Tibial nerve (tissue), 4 donors: ENCODE measurements at places on chromosomes 7 and 10. TPM values are rescaled to one million over a fixed set of nuclear protein-coding genes. Genes with fewer than 3 reads are reported as not detected.

Gene EGR2
- total RNA-seq: 26.2 TPM

GRCh38 chr7:66099232-66099550 lies 15.5 kb upstream of the CRCP start:
- H3K27ac ChIP-seq: no peak overlapping the region
- DNase-seq: no peak
- H3K27me3 ChIP-seq: no peaks in the 10 kb centered on the region
- no peaks in the 10 kb centered on the region for H3K4me1 ChIP-seq
- peak overlapping the region; percentile 56 for H3K4me3 ChIP-seq
- no peaks in the 10 kb centered on the region for H3K36me3 ChIP-seq

DNA sequence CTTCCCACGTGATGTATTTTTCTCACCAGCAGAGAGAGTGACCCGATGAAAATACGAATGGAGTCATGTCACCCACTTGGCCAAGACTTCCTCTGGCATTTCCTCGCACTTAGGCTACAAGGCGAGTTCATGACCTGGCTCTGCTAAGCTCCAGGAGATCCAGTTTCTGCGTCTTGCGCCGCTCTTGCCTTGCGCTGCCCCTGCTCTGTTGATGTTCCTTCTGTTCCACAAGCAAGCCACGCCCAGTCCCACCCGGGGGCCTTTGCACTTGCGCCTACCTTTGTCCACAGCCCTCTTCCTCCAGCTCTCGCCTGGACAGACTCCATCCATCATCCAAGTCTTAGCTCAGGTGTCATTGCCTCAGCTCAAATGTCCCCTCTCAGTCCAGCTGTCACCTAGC lies 116.3 kb upstream of the SHH start:
- no peak overlapping the region for H3K4me3 ChIP-seq
- no peak for DNase-seq
- no peaks in the 10 kb centered on the region for H3K4me1 ChIP-seq
- no peak overlapping the region for H3K27ac ChIP-seq

Gene ABCB1
- 36.0 TPM for total RNA-seq

Gene PTPRZ1
- total RNA-seq: 3.5 TPM

DNA sequence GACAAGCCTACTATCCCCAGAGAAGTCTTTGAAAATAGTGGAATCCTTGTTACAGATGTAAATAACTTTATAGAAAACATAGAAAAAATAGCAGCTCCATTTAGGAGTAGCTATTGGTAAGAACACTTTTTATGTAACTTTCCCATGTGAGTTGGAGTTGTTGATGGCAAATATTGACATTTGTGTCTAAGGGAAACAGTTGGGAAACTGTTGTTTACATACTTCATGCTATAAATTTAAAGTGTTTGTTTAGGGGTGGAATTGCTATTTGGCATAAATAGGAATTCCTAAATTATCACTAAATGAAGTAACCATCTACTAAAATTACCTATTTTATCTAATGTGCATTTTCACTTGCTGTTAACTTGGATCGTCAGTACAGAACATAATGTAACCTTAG lies 50.7 kb downstream of the GDI2 start:
- H3K4me3 ChIP-seq: no peak overlapping the region
- H3K4me1 ChIP-seq: no peaks in the 10 kb centered on the region
- DNase-seq: no peak
- peaks cover 2% of the 10 kb centered on the region for H3K36me3 ChIP-seq
- no peak overlapping the region for H3K27ac ChIP-seq

- no peak overlapping the region for H3K4me3 ChIP-seq
- H3K27ac ChIP-seq: no peak overlapping the region
- H3K4me1 ChIP-seq: peaks cover 38% of the 10 kb centered on the region
- no peaks in the 10 kb centered on the region for H3K27me3 ChIP-seq
Measured at GRCh38 chr10:74889662-74889998, 63.2 kb downstream of the KAT6B start.

DNA sequence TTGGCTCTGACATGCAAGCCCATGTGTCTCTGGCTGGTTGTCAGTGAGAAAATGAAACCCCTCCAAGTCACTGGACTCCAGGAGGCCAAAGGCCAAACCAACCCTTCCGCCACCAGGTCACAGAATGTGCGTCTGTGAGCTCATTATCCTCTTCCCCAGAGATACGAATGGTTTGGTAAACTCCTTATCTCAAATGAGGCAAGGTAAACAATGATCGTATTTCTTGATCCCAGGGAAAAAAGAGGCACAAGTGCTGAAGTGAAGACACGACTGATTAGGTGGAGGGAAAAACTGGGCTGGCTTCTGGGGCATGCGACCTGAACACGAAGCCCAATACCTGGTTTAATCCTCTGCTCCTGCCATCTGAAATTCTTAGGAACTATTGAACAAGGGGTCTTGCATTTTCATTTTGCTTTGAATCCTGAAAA lies 70.6 kb upstream of the ARID5B start:
- H3K36me3 ChIP-seq: no peaks in the 10 kb centered on the region
- no peak overlapping the region for H3K4me3 ChIP-seq
- no peaks in the 10 kb centered on the region for H3K27me3 ChIP-seq

GRCh38 chr7:8353991-8354390 lies 79.4 kb upstream of the NXPH1 start:
- no peak overlapping the region for H3K4me3 ChIP-seq
- no peaks in the 10 kb centered on the region for H3K36me3 ChIP-seq
- H3K4me1 ChIP-seq: no peaks in the 10 kb centered on the region
- no peak overlapping the region for H3K27ac ChIP-seq
- no peak for DNase-seq

DNA sequence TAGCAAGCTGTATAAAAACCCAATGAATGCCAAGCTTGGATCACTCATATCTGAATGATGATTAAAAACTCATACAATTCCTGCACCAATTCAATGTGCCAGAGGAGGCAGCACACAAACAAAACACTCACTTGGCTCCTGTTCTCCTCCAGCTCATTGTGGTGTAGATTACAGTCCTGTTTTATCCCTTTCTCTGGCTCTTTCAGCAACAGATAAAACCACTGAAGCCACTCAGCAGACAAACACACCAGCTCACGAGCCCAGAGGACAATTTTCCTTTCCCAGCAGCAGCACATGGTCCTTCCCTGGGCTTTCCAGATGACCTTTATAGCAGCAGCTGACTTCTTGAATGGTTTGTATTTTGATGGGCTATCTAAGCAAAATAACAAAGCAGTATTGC lies 107.3 kb upstream of the STARD3NL start:
- no peaks in the 10 kb centered on the region for H3K27me3 ChIP-seq
- no peak overlapping the region for H3K27ac ChIP-seq
- no peaks in the 10 kb centered on the region for H3K4me1 ChIP-seq

Gene JAZF1
- 11.4 TPM for total RNA-seq

- H3K27me3 ChIP-seq: no peaks in the 10 kb centered on the region
- H3K36me3 ChIP-seq: no peaks in the 10 kb centered on the region
- H3K4me3 ChIP-seq: no peak overlapping the region
Measured at GRCh38 chr7:66315192-66315591, 110.1 kb downstream of the TPST1 start.

DNA sequence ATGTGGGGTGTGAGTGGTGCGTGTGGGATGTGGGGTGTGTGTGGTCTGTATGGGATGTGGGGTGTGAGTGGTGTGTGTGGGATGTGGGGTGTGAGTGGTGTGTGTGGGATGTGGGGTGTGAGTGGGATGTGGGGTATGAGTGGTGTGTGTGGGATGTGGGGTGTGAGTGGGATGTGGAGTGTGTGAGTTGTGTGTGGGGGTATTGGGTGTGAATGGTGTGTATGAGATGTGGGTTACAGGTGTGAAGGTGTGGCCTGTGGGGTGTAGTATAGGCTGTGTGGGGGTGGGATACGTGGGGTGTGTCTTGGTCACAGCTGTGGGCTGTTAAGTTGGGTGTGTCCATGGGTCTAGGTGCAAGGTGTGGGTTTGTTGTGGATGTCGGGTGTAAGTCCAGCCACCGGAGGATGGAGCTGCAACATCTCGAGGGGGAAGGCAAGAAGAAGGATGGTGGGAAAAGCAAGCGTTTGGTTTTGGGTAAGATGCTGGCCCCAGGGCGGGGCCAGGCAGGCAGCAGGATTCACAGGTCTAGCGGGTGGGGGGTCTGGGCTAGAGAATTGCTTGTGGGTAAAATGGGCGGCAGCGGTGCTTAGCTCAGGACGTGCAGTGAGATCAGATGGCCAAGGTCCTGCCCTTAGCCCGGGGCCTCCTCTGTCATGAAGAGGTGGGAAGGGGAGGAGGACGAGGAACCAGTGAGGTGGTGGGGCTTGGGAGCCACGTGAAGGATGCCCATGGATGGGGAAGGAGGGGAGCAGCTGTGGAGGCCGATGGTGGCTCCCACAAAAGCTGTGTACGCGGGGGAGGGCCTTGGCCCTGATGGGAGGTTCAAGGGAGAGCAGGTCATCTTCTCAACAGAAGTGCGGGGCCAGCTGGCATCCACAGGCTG lies 60.1 kb downstream of the CFAP46 start:
- H3K27ac ChIP-seq: no peak overlapping the region
- H3K36me3 ChIP-seq: no peaks in the 10 kb centered on the region
- no peaks in the 10 kb centered on the region for H3K27me3 ChIP-seq

GRCh38 chr7:74467876-74468275 lies 14.2 kb downstream of the GTF2IRD1 start:
- no peaks in the 10 kb centered on the region for H3K4me1 ChIP-seq
- DNase-seq: no peak
- H3K27me3 ChIP-seq: no peaks in the 10 kb centered on the region
- no peak overlapping the region for H3K27ac ChIP-seq
- no peaks in the 10 kb centered on the region for H3K36me3 ChIP-seq

Gene LRMDA
- total RNA-seq: 9.8 TPM

Gene TUBAL3
- total RNA-seq: not detected

Gene NEURL1
- 0.60 TPM for total RNA-seq

Gene CYP26C1
- 0.20 TPM for total RNA-seq

Gene TMEM26
- total RNA-seq: not detected

Gene GCK
- 2.4 TPM for total RNA-seq

DNA sequence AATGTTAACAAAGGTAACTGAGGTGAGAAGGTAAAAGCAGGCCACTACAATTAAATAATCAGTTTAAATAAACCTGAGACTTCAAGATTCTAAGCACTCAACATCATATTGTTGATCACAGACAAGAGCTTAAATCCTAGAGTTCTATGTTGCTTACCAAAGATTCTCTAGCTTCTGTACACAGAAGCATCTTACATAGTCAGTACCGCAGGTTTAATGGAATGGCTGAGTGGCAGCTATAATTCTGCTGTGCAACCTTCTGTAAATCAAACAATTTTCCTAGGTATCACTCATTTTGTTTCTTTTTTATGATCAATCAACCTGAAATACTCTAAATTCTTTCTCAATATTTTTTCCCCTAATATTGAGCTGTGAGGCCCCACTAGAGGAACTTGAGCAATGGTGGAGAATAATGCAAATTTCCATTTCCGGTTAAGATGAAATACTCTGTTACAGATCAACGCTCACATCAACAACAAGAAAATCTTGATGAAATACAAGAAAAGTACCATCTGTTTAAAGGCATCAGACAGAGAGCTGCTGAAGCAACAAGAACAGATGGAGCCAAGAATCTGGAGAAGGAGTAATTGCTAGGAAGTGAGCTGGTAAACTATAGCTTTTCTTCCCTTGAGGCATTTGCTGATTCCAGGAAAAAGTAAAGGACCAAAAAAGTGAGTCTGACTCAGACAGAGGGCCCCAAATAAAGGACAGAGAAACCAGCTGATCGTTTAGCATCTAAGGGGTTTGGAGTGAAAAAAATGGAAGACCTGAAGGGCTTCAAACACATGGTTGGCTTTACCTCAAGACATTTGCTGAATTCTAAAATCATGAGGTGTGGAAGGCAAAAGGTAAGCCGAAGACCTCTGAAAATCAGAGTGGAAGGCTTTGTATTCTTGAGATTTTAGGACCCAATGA lies 22.6 kb downstream of the PNPLA8 start:
- H3K36me3 ChIP-seq: peaks cover 46% of the 10 kb centered on the region
- no peak overlapping the region for H3K4me3 ChIP-seq
- no peaks in the 10 kb centered on the region for H3K27me3 ChIP-seq
- no peaks in the 10 kb centered on the region for H3K4me1 ChIP-seq
- DNase-seq: no peak
- H3K27ac ChIP-seq: peak overlapping the region; percentile 60

Gene CFAP69
- total RNA-seq: 51.1 TPM

DNA sequence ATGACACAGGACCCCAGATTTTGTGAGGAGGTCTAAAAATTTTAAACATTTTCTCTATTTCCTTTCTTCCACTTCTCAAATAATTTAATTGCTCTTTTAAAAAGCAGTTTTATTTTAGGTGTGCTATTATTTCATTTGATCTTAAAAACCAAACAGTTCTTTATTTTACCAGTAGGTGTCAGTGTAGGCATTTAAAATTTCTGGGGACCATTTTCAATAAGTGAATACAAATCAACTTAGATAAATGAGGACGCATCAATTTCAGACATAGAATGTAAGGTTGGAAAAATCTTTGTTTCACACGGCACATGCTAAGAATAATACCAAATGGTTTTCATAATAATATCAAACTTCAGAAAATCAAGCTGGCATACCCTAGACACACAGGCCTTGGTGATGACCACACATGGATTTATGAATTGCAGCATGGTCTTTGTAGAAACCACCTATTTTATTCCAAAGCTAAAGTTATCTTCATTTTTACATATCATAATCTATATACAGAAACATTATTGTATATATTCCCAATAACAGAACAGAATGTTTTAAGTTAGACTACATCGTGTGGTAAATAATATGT lies 127.6 kb upstream of the SLC26A5 start:
- DNase-seq: no peak
- H3K36me3 ChIP-seq: no peaks in the 10 kb centered on the region
- no peaks in the 10 kb centered on the region for H3K27me3 ChIP-seq
- no peaks in the 10 kb centered on the region for H3K4me1 ChIP-seq
- no peak overlapping the region for H3K4me3 ChIP-seq

Gene CACNB2
- total RNA-seq: 6.6 TPM

DNA sequence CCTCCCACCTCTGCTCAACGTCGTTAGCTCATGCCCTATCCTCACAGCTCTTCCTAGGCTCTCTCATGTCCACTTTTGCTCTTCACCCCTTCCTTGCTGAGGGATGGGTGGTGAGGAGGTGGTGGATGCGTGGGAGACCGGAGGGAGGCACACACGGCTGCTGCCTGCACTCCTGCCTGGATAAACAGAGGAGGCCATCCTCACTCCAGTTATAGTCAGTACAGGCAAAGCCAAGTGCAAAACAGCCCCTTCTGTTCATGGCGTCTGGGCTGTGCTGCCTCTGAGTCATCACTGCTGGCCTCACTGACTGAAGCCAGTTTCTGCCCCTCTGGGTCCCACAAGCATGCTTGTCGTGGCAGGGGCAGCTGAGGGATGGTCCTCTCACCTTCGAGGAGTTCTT lies 31.9 kb upstream of the LRRC4 start:
- no peak overlapping the region for H3K4me3 ChIP-seq
- no peaks in the 10 kb centered on the region for H3K27me3 ChIP-seq
- H3K27ac ChIP-seq: no peak overlapping the region
- no peak for DNase-seq
- H3K4me1 ChIP-seq: no peaks in the 10 kb centered on the region
